ENCODE measurements at places on chromosomes 11 and 22.

GRCh38 chr11:120096369-120097191 is 41.3 kb downstream of the TRIM29 start:
- no peak for DNase-seq

- DNase-seq, result no peak
These were observed 44.9 kb downstream of the CD82 start for GRCh38 chr11:44610186-44610955.

GRCh38 chr11:115636753-115637527 is 132.7 kb upstream of the CADM1 start:
- DNase-seq, result no peak

- DNase-seq, result no peak
These were observed 4.8 kb upstream of the CD248 start for GRCh38 chr11:66321606-66322005.

DNA sequence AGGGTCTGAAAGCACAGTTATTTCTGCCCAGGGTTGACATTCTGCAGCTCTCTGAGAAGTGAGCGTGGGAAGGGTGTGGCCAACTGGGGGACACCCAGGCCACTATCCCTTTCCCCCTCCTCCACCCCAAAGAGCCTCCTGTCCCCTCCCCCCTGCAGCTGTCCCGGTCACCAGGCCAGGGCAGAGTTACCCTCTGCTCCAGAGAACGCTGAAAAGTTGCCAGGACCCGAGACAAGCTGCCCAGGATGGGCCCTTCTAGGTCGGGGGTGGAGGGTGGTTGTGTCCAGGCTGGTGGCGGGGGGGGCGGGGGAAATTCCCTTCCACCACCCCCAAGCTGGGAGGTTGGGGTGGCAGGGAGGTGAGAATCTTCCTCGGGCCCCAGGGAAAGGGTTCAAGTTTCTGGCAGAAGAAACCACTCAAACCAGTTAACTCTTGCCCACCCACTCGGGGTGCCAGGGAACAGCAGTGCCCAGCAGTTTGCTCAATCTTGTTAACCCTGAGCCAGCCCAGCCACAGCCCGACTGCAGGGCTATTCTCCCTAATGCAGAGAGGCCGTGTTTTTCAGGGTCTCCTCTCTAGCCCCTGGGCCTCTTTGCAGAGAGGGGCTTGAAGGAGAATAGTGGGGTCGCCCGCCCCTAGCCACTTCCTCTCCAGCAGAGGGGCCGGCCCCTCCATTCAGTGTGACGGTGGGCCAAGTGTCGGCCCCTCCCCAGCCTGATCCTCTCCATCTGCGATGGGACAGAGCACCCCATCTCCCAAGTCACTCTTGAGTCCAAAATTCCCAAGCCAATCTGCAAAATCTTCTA is 697 bp downstream of the LGALS1 start:
- DNase-seq, result no peak

GRCh38 chr11:18865951-18866350 is 73.3 kb downstream of the MRGPRX1 start:
- no peak for DNase-seq

DNA sequence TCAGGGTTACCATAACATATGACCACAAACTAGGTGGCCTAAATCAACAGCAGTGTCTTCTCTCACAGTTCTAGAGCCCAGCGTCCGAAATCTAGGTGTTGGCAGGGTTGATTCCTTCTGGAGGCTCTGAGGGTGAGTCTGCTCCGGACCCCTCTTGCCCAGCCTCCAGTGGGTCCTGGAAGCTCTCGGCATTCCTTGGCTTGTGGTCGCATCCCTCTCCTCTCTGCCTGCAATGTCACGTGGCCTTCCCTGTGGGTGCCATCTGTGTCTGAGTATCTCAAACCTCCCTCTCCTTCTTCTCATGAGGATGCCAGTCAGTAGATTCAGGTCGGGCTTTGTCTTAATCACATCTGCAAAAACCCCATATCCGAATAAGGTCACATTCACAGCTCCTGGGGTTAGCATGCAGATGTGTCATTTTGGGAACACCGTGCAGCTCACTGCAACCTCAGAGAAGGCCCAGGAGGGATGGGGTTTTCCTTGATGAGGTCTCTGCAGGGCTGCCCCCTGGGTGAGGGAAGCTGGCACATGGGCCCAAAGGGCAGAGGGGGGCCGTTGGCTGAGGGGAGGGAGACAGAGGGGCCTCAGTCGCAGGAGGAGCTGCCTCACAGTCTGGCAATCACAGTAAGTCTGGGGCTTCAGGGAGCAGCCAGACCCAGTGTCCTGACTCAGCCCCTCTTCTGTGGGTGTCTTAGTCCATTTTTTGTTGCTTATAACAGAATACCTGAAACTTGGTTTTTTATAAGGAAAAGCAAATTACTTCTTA is 41.2 kb downstream of the PARVG start:
- no peak for DNase-seq

DNA sequence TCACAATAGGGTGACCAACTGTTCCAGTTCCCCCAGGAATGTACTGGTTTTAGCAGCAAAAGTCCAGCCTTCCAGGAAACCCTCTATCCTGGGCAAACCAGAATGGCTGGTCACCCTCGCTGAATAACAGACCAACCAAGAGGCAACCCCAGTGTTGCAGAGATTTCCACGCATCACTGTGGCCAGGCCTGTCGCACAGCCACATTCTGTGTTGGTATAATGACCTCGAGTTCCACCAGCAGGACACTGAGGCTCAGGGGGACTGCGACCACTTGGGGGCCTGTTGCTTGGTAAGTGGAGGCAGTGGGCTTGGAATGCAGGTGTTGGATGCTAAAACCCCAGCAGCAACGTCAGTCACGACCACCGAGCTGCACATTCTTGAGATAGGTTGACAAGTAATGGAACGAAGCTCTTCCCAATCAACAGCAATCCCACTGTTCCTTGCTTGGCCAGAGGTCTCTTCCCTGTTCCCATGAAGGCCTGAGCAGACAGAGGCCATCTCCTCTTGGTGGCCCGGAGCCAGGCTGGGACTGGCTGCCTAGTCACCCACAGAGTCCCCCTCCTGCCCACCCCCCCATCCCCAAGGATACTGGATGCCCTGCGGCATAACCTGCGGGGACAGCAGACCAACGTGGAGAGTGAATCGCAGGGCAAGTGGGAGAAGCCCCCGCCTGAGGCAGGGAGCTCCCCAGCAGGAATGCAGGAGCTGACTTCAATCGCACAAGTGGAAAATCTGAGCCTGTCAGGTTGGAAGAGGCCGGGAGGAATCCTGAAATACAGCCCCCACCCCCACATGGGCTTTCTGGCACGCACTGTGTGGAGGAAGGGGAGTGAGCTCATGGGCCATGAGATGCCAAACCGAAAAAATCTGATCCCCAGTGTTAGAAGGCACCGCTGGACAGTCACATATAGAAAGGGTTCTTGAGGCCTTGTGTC is 43.4 kb upstream of the MN1 start:
- DNase-seq, result peak; percentile 38

DNA sequence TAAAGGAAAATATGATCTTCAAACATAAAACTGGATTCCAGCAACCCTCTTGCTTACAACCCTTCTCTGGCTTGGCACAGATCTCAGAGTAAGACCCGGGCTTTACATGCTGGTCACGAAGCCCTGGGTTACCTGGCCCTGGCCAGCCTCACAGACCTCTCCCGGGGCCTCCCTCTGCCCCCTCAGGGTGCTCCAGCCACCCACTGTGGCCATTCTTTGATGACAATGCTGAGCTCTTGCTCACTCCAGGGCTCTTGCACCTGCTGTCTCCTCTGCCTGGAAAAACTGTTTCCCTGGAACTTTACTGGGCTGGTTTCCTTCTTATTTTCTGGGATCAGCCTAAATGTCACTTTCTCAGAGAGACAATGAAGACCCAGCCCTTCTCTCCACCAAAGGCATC is 43.9 kb downstream of the C11orf96 start:
- DNase-seq, result no peak

DNA sequence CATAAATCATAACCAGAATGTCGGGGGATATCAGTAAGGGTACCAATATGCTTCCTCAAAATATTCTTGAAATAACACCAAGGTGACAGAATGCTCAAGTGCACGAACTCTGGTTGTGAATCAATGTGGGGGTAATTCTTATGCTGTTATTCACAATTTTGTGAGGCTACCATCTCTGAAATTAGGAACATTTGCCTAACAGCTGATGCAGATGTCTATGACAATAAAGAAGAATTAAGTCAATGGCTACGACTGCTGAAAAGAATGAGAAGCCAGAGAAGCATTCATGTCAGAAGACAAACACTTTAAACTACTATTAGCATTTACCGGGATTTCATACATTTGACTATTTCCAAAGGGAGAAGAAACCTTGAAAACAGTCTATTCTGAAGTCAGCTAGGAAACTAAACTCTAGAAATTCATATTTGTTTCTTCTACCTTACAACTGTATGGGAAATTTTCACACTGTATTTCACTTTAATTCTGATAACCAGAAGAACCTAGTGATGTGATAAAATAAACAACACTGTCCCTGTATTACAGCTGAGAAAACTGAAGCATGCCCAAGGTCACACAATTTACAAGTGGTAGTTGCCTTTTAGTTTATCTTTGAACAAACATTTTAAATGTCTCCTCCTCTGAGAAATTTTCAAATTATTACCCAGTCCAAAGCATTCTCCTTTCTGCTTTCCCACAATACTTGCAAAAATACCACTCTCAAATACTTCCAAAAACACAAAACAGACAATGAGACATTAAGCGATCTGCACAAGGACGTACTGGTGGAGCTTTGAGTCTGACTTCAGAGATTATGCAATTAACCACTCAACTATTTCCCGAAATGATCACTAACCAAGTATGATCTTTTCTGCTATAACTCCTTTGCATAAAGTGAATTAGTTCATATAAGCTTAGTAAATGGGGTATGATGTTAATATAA is 18.0 kb upstream of the ARHGAP32 start:
- no peak for DNase-seq

DNA sequence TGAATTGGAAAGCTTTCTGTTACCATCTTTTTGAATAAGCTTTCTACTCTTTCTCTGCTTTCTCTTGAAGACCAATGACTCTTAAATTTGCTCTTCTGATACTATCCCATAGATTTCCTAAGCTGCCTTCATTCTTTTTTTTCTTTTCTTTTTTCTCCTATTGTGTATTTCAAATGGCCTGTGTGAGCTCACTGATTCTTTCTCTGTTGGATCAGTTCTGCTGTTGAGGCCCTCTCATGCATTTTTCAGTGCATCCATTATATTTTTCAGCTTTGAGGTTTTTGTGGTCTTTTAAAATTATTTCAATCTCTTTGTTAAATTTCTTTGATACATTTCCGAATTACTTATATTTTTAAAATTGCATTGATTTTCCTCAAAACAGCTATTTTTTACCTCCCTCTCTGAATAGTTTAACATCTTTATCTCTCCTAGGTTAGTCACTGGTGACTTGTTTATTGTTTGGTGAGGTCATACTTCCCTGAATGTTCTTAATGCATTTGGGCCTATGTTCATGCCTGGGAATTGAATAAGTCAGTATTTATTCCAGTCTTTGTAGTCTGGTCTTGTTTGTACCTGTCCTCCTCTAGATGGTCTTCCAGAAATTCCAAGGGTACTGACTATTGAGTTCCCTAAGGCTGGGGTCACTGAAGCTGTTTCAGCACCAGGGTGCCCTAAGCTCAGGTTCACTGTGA is 110.6 kb upstream of the SERPIND1 start:
- DNase-seq, result no peak

DNA sequence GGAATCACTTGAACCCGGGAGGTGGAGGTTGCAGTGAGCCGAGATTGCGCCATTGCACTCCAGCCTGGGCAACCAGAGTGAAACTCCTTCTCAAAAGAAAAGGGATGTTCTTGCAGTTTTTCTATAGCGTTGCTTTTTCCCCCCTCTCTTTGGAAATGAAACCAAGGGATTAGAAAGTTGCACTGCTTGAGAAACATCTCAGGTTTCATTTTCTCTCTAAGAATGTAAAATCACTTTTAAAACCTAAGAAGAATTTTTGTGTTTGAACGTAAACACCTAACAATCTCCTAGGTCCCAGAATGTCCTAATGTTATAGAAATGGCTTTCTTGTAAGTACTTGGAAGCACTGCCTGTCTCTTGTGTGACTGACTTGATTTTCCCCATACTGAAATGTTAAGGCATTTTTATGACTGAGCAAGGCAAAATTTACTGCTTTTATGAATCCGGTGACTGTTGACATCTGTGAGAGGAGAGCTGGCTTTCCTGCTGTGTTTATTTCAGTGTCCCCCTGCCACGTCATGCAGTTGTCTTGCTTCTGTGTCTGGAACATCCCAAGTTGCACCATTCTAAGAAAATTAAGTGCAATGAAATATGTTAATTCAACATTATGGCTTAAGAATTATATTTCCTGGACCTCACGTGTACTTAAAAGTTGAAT is 37.7 kb downstream of the NF2 start:
- no peak for DNase-seq

GRCh38 chr11:31628111-31628510 is 118.5 kb downstream of the ELP4 start:
- DNase-seq, result no peak

GRCh38 chr11:7573558-7574296 is 59.9 kb downstream of the PPFIBP2 start:
- no peak for DNase-seq

- no peak for DNase-seq
These were observed 63.2 kb upstream of the HSPA8 start for GRCh38 chr11:123125169-123125568.

DNA sequence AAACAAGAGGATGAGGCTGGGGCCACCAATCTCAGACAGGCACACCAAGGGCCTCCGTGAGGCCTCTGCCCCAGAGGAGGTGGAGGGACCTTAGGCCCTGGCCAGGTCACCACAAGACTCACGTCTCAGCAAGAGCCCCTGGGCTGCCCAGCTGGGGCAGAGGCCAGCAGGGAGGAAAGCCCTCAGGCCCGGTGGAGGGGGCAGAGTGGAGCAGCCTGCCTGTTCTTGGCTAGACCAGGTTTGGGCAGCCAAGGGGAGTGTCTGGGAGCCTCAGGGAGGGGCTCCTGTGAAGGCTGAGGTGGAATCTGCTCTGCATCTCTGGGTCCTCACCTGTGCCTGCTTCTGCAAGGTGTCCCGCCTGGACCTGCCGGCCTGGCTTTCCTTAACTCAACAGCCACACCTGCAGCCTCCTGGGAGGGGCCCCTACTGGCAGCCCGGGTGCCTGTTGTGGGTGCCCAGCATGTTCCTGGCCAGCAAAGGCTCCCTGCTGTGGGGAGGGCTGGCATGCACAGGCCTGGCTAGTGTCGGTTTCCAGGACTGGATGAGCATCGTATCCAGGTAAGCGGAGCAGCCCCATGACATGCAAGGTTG is 11.9 kb downstream of the TTLL12 start:
- DNase-seq, result no peak

GRCh38 chr11:65850217-65851082 is 7.5 kb downstream of the CFL1 start:
- DNase-seq, result peak; percentile 58

- no peak for DNase-seq
These were observed 336 bp downstream of the OR4D9 start for GRCh38 chr11:59511675-59512074.

- no peak for DNase-seq
These were observed 4.5 kb downstream of the CLMP start for GRCh38 chr11:123190518-123190917.
